ENCODE measurements at places on chromosomes 11 and 22.

- no peak for DNase-seq
Measured at GRCh38 chr11:19829109-19829837, 116.6 kb downstream of the NAV2 start.

DNA sequence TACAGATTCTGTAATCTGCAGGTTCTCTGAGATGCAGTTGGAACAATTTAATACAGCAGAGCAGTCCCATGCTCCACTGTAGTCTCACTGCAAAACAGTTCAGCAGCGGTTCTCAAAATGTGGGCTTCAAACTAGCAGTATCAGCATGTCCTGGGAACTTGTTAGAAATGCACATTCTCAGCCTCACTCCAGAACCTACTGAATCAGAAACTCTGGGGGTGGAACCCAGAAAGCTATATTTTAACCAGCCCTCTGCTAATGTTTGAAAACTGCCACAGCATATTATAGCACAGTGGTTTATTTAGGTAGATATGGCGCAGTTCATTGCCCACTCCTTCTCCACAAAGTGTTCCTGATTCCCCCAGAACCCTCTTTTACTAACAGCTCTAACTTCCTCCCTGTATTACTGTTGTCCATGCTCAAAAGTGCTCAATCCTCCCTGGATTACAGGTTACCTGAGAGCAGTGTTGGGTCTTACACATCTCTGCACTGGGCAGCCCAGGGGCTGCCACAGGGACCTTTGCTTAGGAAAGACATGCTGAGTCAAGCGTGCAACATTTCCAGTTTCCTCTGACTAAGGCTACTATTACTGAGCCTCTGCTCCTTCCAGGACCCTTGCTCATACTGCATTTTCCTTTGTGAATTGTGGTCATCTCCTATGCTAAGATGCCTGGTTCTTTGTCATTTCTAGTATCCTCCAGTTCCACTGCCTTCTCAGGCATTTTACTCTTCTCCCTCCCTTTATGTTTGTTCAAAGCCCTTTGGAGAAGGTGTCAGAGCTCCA, 7.7 kb upstream of the DGAT2 start:
- no peak for DNase-seq

GRCh38 chr11:102522312-102523188, 8.0 kb downstream of the MMP7 start:
- DNase-seq: no peak

DNA sequence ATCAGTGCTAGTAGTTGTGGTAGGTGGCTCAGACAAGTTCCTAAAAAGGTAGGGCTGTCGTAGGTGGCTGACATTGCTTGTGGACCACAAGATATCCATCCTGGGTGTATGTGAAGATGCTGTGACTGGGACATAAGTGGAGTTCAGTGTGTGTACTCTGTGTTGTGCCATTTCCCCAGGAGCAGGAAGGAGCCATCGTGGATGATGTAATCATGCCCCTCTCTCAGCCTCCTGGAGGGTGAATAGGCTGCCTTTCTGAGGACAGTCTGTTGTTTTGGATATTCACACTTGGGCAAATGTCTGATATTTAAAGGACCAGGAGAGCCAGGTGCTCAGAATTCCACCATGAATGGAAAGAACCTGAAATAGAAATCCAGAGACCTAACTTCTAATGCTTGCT, 2.7 kb downstream of the HEPHL1 start:
- no peak for DNase-seq

GRCh38 chr11:68257477-68258362, 14.1 kb downstream of the C11orf24 start:
- DNase-seq: peak; percentile 89

DNA sequence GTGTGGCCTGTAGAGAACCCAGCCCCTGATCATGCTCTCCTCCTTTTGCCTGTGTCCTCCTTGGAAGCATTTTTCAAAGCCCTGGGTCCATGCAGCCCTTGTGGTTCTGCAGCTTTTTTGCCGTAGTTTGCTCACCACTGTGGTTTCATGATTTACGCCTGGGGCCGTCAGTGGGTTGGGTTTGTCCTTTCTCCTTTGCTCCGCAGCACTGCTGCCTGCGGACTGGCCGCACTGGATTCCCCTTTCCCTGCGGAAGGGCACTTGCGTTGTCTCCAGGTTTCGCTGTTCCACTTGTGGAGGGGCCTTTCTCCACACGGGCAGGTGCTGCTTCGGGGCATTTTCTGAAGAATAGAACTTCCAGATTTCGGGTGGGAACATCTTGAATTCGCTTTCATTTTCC, 1260.9 kb downstream of the BRD1 start:
- DNase-seq: no peak

GRCh38 chr11:69599502-69599901, 41.5 kb upstream of the CCND1 start:
- no peak for DNase-seq

DNA sequence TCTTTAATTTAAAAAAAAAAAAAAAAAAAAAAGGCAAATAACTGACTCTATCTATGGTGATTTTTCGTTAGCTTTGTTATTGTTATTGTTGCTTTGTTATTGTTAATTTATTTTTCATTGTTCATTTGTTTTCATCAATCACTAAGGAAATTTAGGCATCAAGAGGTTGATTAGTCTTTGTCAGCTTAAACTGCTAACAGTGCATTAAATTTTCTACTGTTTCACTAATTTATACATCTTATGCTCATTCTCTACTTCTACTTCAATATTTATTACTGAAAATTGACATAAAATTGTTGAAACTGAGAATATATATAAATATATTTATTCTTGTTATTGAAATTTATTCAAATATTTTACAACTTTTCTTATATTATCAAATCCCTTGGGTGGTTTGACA, 24.0 kb downstream of the TBCEL start:
- no peak for DNase-seq

DNA sequence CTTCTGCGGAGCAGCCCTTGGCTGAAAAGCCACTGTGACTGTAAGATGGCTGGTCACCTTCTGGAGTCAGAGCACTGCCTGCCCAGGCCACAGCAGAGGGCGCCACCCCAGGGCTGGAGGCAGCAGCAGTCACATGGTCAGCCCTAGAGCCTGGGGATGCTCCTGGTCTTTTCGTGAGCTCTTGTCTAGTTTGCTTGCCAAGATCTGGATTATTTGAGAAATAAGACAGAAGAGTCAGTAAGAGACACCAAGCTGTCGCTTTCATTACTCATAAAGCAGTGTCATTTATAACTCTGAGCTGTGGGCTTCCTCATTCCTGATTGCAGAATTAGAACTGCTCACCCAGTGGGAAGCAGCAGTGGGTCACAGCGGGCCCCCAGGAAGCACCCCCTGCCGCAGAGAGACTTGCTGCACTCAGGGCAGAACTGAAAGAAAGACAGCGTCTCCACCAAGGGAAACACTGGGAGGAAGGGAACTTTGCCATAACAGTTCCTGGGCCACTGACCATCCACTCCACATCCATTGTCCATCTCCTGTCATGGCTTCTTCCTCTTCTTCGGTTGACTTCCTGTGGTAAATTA, 56.7 kb downstream of the PPP6R2 start:
- DNase-seq: no peak

- DNase-seq: no peak
Measured at GRCh38 chr11:7449211-7449840, 36.0 kb upstream of the OLFML1 start.

GRCh38 chr22:49647627-49648026, 180.0 kb downstream of the BRD1 start:
- DNase-seq: no peak

DNA sequence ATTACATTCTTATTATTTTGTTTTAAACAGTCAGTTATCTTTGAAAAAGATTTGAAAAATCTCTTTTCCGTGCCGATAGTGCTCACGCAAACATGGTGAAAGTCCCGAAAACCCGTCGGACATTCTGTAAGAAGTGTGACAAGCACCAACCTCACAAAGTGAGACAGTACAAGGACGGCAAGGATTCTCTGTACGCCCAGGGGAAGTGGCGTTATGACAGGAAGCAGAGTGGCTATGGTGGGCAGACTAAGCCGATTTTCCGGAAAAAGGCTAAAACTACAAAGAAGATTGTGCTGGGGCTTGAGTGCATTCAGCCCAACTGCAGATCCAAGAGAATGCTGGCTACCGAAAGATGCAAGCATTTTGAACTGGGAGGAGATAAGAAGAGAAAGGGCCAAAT, 28.7 kb upstream of the CTSD start:
- DNase-seq: no peak

DNA sequence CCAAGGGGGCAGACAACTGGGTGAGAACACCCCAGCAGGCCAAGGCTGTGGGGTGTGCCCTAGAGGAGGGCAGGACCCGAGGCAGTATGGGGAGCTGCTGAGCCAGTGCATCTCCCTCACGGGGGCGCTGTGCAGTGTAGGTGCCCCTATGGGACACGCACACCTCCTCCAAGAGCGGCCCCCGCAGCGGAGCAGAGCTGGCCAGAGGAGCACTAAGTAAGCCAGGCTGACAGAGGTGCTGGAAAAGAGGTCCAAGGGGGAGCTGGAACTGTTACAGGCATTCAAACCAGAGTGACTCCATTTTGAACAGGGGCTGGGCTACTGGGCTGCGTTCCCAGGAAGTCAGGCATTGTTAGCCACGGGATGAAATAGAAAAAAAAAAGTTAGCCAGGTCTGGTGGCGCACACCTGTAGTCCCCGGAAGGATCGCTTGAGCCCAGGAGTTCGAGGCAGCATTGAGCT, 41.8 kb downstream of the TST start:
- no peak for DNase-seq

GRCh38 chr11:86918973-86919372, 36.2 kb downstream of the FZD4 start:
- no peak for DNase-seq

Data from caudate nucleus (tissue), 63 donors.